ENCODE measurements at places on chromosomes 3 and 15.

DNA sequence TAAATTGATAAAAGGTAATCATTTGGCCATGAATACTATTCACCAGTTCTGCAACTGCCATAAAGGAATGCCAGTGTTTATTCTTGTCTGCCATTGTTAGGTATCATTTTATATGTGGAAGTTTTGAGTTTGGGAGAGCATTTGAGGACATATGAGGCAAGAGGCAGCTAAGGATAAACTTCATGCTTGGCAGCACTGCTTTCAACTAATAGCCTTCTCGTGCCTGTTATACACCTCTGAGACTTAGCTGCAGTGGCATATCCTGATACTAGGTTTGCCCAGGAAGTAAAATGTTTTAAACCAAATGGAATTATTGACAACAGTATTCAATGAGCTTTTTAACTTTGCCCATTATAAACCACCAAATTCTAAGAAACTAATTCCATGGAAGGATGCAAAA lies 126.0 kb upstream of the DPH6 start:
- no peak for DNase-seq

DNA sequence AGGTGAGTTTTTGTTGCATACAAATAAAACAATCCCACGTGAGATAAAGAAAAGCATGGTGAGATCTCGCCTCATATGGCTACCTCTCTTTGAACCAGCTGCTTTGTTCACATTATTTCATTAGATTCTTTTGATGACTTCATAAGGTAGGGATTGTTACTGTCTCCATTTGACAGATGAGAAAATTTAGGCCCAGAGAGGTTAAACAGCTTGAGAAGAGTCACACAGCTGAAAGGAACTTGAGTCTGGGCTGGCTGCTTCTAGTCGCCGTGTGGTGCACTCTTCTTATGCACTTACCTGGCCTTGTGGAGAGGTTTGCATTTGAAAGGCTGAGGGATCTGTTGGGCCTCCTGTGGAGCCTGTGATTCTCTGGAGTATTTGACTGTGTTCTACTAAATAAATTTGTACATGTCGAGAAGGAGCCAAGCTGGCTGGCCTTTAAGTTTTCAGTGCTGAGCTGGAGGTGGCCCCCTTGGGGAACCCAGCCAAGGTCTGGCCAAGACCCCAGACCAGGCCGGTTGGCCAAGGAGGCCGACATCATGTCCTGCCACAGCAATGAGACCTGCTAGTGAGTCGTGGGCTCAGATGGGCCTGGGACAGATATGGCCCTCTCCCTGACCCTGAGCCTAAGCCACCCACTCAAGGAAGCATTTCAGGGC lies 125.1 kb downstream of the SMAD6 start:
- no peak for DNase-seq

DNA sequence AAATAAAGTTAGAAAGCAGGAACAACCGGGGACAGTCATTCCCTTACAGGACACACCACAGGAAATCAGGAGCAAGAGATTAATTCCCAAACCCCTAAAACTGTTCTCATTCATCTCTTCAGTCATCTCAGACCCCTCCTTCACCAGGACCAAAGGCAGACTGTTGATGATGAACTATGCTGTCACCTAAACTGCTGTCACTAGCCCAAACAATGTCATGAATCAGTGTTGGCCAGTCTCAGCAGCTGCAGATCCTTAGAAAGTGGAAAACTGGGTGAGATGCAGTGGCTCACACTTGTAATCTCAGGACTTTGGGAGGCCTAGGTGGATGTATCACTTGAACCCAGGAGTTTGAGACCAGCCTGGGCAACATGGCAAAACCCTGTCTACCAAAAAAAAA lies 909.6 kb downstream of the ROBO1 start:
- DNase-seq = no peak

- DNase-seq = no peak
These were observed 90.1 kb upstream of the BHLHE40 start for GRCh38 chr3:4888913-4889846.

- peak; percentile 45 for DNase-seq
These were observed 512.5 kb downstream of the AGBL1 start for GRCh38 chr15:86591994-86592735.

GRCh38 chr3:123395235-123395634 lies 53.7 kb downstream of the ADCY5 start:
- no peak for DNase-seq

DNA sequence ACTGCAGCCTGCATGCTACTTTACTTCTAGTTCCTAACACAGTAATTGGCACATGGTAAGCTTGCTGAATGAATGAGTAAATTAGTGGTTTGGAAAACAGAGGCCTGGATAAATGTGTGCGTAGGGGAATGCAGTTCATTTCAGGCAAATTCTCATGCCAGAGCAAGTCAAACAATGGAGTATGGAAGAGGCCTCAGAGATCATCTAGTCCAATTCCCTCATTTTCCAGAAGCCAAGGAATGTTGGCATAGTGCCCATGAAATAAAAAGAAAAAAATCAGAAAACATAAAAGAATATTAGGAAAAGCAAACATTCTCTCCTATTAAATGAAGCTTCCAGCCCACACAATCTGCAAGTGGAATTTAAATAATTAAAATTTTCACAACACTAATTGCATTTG lies 92.4 kb downstream of the MB21D2 start:
- peak; percentile 43 for DNase-seq

DNA sequence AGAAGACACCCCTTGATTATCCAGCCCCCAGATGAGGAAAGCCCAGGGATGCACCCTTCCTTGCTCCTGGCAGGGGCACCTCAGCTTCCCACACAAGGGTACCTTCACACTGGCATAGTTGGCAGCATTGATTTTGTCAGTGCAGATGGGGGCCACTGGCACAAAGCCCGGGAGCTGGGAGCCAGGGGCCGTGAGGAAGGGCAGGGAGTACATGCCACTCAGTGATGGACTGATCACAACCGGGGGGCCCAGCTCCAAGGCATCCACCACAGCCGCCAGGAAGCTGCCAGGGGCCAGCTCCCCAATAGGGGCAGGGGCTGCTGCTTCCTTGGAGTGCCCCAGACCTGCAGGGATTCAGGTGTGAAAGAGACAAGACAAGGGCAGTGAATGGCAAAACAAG lies 2.6 kb upstream of the PCBP4 start:
- DNase-seq = no peak

DNA sequence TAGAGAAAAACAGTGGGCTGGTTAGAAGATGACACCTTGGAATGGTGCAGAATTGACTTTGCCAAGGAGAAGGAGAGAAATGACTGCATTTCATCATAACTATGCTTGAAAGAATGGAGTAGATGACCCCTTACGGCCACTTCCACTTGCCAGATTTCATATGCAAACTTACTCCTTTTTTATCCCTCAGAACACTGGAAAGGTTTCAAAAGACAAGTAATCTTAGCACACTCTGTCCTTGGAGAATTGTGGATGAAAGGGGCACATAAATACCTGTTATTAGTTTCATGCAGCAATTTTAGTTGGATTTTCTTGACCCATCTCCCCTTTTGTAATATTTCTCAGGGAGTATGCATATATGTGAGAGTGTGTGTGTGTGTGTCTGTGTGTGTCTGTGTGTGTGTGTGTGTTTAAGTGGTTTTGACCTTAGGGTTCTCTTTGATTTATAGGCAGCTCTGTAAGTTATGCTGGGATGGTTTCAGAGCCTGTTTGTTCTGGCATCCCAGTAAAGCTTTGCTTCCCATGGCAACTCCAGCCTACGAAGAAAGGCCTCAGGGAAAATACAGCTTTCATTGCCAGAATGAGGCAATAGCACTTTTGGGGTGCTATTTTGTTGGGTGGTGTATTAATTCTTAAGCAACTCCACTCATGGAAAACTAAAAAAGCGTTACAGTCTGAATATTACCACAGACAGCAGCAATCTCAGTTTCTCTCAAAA lies 122.2 kb upstream of the TP63 start:
- DNase-seq = no peak

DNA sequence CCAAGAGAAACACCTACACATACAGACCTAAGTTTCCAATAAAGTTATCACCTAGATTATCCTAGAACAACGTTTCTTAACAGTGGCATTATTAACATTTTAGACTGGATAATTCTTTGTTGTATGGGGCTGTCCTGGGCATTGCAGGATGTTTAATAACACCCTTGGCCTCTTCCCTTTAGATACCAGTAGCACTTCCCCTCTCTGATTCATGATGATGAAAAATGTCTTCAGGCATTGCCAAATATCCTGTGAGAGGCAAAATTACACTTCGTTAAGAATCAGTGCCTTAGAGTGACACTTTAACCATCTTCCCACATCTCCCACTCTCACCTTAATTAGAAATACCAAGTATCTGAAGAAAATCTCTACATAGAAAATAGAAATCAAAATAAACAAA lies 352.6 kb downstream of the CGGBP1 start:
- DNase-seq = no peak

- peak; percentile 27 for DNase-seq
These were observed 285.4 kb upstream of the ROPN1 start for GRCh38 chr3:124277144-124277890.

- DNase-seq = no peak
These were observed 137.3 kb upstream of the TSPAN3 start for GRCh38 chr15:77208241-77208640.

GRCh38 chr3:30004481-30004880 lies 601.9 kb upstream of the TGFBR2 start:
- no peak for DNase-seq

DNA sequence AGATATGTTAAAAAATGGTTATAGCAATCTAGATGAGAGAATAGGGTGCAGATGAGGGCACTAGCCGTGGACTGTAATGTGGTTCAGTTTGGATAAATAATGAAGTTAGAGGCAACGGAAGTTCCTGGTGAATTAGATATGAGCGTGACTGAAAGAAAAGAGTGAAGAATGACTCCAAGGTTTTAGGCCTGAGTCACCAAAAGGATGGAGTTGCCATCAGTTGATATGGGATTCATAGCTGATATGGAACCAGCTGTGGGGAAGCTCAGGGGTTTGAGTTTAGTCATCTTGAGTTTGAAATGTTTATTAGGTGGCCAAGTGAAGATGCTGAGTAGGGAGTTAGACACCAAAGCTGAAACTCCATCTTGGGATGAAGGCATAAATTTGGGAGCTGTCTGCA lies 66.2 kb downstream of the SSR3 start:
- no peak for DNase-seq

GRCh38 chr15:38401106-38401505 lies 52.8 kb upstream of the FAM98B start:
- DNase-seq = no peak

GRCh38 chr3:44012160-44012899 lies 229.4 kb upstream of the TOPAZ1 start:
- no peak for DNase-seq

GRCh38 chr3:117964814-117965213 lies 1069.8 kb downstream of the IGSF11 start:
- no peak for DNase-seq

DNA sequence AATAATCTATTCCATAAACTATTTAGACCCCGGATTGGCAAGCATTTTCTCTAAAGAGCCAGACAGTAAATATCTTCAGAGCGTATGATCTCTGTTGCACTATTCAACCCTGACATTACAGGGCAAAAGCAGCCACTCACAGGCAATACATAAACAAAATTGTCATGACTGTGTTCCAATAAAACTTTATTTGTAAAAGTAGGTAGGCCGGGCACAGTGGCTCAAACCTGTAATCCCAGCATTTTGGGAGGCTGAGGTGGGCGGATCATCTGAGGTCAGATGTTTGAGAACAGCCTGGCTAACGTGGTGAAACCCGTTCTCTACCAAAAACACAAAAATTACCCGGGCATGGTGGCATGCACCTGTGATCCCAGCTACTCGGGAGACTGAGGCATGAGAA lies 66.5 kb downstream of the ADAMTS9 start:
- DNase-seq = no peak

- DNase-seq = no peak
These were observed 184.4 kb upstream of the NECTIN3 start for GRCh38 chr3:110887176-110887575.

DNA sequence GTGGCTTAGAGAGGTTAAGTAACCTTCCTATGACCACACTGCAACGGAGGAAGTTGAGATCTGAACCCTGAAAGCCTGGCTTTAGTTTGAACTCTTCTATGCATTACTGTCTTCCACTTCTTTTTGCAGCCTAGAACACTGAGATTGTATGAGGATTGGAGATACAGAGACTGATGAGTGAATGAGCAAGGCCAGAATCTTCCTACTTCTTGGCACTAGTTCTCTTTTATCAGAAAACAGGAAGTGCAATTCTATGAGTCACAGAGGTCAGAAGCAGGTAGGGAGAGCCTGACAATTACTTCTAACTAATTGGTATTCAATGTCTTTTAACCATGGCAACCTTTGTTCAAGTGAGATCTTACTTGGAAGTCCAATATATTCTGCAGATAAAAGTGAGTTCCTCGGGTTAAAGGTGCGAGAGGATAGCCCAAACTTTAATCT lies 219.0 kb downstream of the SHQ1 start:
- DNase-seq = no peak

- no peak for DNase-seq
These were observed 84.3 kb downstream of the CHST2 start for GRCh38 chr3:143203848-143204247.

- DNase-seq = no peak
These were observed 18.4 kb downstream of the KLF13 start for GRCh38 chr15:31344823-31345605.

- DNase-seq = no peak
These were observed 74.6 kb upstream of the ARL6 start for GRCh38 chr3:97689962-97690361.

GRCh38 chr3:56838448-56838847 lies 36.7 kb upstream of the ARHGEF3 start:
- no peak for DNase-seq

DNA sequence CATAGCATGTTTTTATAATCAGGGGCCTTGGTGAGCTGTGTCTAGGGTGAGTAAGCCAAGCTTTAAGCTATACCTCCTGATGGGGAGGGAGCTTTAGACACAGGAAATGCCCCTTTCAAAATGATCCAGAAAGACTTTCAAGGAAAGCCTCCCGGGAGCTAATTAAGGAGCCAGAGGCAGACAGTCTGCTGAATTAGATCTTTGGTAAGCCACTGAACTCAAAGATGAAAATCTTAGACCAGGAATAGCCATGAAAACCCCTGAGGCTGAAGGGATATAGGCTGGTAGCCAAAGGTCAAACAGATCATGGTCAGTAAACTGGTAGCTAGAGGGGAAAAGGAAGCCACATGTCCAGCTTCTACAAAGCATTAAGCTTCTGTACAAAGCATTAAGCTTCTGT lies 42.7 kb upstream of the GAP43 start:
- DNase-seq = no peak

- DNase-seq = no peak
These were observed 14.1 kb downstream of the FYCO1 start for GRCh38 chr3:45981346-45982074.

DNA sequence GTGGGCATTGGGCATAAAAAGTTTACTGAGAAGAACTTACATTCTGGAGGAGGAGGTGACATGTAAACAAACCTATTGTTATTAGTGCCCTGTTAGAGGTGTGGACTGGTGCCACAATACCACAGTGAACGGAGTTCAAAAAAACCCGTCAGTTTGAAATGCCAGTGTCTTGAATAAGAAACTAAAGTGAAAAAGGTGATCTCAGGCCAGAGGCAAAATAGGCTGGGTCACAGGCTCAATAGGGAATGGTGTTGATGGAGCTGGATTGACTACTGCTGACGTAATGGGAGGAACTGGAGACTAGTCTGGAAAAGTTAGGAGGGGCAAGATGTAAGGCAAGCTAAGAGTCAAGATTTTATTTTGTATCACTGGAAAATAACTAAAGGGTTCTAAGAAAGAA lies 1.6 kb upstream of the DCBLD2 start:
- DNase-seq = no peak
